ENCODE measurements at places on chromosomes 7 and 10.

DNA sequence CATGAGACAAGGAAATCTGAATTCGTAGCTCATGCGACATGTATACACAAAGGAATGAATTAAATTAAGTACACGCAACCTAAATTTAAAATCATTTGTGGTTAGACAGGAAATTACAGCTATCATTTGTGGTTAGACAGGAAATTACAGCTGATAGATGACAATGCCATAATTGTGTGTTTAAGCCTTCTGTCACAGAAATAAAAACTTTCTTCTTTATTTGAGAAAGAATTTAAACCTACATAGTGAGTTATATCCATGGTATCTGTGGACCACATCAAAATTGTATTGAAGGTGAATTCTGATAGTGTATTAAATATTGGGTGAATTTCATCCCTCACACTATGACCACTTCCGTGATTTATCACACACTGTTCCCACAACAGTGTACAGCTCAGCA is 362.9 kb downstream of the MAGI2 start:
- no peak for DNase-seq

DNA sequence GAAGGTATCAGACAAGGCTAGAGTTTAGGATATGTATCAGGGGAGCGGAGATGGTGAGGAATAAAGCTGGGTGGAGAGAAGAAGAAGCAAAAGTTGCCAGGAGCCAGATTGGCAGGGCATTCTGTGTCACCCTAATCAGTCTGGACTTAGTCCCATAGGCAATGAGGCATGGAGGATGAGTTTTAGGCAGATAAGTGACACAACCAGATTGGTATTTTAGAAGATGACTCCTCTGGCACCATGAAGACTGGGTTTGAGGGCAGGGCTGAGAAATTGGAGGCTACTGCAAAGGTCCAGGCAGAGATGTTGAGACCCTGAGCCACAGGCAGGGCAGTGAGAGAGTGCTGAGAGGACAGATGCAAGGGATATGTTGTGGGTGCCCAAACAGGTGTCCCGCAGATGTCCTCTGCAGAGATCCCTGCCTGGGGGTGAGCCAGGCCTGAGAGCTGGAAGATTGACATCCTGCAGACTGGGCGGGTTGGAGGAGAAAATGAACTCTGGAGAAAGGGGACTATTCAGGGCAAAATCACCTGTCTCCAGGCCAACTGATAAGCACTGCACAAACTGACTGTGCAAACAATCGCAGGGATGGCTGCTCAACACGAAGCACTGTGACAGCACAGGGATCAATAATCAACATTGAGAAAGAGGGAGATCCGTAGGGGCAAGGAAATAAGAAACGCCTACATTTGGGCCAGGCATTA is 11.9 kb upstream of the HABP2 start:
- no peak for DNase-seq

DNA sequence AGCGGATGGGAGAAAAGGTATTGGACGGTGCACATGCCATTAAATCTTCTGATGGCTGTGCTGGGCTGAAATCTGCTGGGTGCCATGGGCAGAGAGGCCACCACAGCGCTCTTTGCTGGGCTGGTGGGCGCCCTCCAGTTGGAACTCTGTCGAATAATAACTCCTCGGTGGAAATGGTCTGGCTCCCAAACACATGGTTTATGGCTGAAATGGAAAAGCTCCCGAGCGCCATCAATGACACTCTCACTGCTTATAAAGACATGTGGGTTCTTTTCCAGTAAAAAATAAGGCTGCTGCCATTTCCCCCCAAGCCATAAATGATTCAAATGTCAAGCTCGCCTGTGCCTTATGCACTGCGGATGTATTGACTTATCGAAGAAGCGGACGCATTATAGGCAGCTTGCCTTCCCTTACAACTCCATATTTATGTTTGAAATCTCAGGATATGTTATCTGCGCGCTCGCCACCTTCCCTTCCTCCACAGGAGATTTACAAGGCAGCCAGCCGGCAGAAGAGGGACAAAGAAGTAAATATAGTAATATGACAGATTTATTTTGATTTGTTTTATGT is 239.0 kb upstream of the MKI67 start:
- DNase-seq, result no peak

- no peak for DNase-seq
These were observed 215.2 kb upstream of the MKLN1 start for GRCh38 chr7:131112431-131112830.

DNA sequence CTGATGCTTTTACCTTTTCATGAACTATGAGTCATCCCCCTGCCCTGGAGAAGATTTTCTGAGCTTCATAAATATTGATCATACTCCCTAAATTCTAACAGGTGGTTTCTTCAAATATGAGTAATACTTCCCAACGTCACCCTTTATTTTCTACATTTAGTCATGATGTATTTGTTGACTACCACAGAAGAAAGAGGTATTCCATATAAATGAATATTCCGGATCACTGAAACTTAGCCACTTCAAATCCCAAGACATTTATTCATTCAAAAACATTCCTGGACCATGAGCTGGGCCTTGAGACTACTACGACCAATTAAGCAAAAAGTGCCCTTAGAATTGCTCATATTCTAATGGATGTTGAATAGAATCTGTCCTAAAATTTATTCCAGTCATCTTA is 395.8 kb upstream of the NPVF start:
- no peak for DNase-seq
